ENCODE measurements at places on chromosomes 5 and 9. TPM values are rescaled to one million over a fixed set of nuclear protein-coding genes. Genes with fewer than 3 reads are reported as not detected.
A peak's percentile ranks its signal among the peaks of the same experiment; 100 is the strongest.

DNA sequence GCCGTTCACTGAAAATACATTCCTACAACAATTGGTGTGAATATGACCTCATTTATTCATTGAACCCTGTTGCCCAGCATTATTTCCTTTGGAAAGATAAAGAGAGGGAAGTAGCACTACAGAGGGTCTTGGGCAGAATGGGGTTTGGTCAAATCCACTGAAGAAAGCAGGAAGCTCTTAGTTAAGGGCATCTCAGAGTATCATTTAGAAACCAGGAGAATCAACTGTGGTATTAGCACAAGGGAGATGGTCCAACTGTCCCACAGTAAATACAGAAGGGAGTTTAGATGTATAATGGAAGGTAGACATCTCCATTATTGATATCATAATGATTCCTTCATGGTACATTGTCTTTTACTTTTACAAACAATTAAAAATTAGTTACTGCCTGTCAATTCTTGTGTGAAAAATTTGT lies 47.1 kb downstream of the LIX1 start:
- DNase-seq = no peak

Gene FOXD4L3
- not detected for total RNA-seq

Gene FSTL4
- total RNA-seq = not detected

DNA sequence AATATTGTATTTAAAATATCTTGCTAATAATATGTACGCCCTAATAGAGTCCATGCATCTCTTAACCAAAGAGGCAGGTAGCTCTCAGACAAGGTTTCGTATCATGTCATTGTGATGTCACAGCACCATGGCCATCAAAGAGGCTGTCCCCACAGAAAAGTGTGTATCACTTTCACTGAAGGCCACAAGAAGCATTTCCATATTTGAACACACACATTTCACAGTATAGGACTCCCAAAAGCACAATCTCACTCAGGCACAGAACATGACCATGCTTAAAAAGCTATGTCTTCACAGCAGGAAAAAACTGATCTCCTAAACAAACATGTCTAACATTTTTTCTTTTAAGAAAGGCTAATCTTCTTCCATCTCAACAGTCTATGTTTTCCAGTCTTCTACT lies 133.8 kb downstream of the DENND1A start:
- DNase-seq = no peak

- DNase-seq = no peak
Observed at GRCh38 chr9:89920131-89920530, 315.3 kb downstream of the GADD45G start.

GRCh38 chr5:44454002-44454401 lies 64.8 kb upstream of the FGF10 start:
- no peak for DNase-seq

- no peak for DNase-seq
Observed at GRCh38 chr5:178788381-178789085, 58.1 kb upstream of the ZNF354A start.

Gene PDE6A
- total RNA-seq = not detected

GRCh38 chr9:107700847-107701246 lies 211.3 kb upstream of the KLF4 start:
- no peak for DNase-seq

Gene OR1L6
- total RNA-seq = not detected

Gene C6
- 0.12 TPM for total RNA-seq

Gene FABP6
- not detected for total RNA-seq

- peak; percentile 31 for DNase-seq
Observed at GRCh38 chr5:127517110-127517479, 345 bp upstream of the PRRC1 start.

GRCh38 chr9:79432485-79432884 lies 139.3 kb upstream of the TLE4 start:
- no peak for DNase-seq

GRCh38 chr9:21473236-21473635 lies 8.9 kb downstream of the IFNE start:
- DNase-seq = peak; percentile 14

DNA sequence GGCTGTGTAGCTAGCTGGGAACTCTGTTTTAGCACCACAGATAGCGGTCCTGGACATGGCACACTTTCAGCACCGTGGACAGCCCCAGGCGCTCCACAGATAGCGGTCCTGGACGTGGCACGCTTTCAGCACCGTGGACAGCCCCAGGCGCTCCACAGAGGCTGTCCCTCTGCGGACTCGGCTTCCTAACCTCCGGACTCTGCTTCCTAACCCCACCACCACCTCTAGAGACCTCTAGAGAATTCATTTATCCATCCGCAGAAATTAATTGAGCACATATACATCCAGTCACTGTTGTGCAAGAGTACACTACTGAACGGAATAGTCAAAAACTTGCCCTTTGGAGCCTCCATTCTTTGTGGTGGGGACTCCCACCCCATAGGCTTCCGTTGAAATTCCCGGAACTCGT lies 27.4 kb downstream of the UNC5A start:
- peak; percentile 77 for DNase-seq

Gene TSPAN17
- total RNA-seq = 57.7 TPM

Gene TMEM171
- total RNA-seq = 1.9 TPM

DNA sequence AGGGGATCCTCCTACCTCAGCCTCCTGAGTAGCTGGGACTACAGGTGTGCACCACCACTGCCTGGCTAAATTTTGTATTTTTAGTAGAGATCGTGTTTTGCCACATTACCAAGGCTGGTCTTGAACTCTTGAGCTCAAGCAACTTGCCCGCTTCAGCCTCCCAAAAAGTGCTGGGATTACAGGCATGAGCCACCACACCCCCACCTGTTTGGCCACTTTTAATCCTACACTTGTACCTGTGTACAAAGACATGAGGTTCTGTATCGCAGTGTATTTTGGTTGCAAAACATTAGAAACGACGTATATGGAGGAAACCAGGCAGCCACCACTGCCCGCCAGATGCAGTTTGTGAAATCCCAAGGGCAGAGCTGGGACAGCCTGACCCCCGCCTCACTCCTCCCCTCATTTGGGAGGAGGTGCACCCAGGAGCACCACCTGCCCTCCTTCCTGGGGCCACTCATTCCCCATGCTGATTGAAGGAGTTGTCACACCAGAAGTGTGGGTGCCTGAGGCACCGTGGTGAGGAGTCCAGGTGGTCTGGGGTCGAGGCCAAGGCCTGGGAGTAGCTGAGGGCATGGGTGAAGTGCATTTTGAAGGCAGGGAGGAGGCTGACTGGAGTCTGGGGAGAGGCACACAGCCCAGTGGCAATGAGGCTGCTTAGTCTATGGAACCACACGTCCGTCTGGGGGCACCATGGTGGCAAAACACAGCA lies 39.3 kb upstream of the OLFM1 start:
- DNase-seq = no peak

DNA sequence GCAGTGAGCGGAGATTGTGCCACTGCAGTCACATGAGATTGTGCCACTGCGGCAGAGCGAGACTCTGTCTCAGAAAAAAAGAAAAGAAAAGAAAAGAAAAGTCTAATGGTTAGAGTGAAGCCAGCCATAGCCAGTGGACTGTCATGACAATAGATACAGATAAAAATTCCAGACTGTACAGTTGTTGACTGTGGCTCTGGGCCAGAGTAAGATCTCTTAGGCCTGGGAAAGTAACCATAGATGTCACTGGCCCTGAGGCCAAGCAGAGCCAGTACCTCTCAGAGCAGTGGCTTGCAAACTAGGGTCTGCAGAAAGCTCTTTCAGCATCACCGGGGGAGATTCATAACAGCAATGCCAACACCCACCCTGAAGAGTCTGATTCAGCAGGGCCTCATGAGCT lies 44.1 kb upstream of the SUB1 start:
- DNase-seq = peak; percentile 40

Gene ENG
- total RNA-seq = 226 TPM

DNA sequence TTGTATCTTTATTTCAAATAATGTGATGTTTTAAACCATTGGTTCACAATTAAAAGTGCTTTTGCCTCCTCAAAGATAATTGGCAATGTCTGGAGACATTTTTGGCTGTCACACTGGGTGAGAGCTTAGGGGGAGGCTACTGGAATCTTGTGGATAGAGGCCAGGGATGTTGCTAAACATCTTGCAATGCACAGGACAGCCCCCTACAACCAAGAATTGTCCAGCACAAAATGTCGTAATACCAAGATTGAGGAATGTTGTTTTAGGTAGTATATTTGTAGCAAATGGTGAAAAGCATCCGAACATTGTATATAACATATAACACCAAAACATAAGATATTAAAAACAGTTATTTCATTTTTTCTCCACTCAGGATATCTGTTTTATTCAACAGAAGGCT lies 99.8 kb downstream of the SLC44A1 start:
- no peak for DNase-seq

Gene PIK3R1
- total RNA-seq = 19.6 TPM

Gene TRIM36
- total RNA-seq = 0.14 TPM

- DNase-seq = no peak
Observed at GRCh38 chr9:13431222-13431536, 151.7 kb upstream of the MPDZ start.

DNA sequence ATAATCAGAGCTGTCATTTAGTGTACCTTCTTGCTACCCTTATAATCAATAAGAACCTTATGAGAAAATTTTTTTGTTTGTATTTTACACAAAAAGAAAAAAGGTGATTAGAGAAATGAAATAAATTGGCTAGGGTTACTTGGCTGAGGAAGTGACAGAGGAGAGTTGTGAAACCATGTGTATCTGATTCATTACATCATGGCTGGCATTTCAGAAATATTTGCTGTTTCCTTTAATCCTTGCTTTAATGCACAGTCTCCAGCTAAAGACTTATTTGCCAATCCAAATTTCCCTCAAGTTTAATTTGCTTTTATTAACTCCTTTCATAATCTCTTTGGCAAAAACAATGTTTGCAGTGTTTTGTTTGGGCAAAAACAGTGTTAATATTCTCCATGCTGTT lies 543.1 kb downstream of the KIF4B start:
- no peak for DNase-seq

Gene FAM81B
- not detected for total RNA-seq

DNA sequence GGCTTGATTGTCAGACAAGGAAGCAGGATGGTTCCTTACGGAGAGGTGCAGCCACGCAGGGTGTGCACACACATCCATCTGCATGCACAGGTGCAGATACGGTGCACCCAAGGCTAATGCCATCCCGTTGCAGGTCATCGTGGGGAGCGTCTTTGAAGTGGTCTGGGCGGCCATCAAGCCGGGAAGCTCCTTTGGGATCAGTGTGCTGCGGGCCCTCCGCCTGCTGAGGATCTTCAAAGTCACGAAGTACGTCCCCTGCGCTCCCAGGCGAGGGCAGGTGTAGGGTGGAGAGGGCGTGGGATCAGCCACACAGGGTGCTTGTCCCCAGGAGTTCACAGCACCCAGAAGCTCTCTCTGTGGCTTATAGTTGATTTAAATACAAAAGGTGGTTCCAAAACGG lies 106.4 kb downstream of the CACNA1B start:
- DNase-seq = no peak

DNA sequence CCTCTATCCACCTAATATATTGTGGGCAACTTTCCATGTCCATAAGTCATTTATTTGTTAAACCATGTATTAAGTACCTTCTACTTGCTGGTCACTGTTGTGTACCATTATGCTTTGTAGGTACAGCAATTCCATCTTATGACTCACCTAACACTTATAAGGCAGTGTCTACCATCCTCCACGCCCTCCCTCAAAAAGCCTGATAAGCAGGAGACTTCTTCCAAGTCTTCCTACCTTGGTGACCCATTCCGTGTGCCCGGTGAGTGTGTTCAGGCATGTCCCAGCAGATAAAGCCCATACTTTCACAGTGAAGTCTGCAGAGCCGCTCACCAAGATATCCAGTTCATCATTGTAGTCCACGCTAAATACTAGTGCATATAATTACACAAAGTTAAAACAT lies 17.4 kb downstream of the FBXW2 start:
- no peak for DNase-seq

GRCh38 chr5:57117596-57117995 lies 56.3 kb upstream of the GPBP1 start:
- no peak for DNase-seq

Gene IL13
- total RNA-seq = not detected

DNA sequence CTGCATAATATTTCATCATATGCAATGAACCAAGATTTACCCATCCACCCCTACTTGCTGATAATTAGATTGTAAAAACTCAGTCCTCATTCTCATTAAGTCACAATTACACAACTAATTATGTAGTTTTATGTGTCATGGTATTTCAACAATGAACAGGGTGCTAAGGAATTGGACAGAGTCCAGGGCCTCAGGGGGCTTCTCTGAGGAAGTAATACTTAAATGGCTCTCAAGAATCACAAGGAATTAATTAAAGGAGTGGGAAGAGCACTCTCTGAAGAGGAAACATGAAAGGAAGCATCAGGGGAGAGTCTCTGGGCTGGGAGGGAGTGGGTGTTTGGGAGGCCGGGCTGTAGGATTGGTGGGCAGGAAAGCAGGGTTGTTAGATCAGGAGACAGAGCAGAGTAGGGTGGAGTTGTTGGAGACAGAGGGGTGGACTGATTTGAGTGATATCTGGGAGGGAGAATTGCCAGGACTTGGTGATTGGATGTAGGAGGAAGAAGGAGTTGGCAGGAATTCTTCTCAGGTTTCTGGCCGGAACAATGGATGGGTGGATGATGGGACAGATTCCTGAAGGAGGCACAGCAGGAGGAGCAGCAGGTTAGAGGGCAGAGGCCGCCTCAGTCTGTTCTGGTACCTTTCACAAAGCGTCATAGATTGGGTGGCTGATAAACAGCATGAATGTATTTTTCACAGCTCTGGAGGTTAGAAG lies 23.0 kb upstream of the NSG2 start:
- DNase-seq = no peak

DNA sequence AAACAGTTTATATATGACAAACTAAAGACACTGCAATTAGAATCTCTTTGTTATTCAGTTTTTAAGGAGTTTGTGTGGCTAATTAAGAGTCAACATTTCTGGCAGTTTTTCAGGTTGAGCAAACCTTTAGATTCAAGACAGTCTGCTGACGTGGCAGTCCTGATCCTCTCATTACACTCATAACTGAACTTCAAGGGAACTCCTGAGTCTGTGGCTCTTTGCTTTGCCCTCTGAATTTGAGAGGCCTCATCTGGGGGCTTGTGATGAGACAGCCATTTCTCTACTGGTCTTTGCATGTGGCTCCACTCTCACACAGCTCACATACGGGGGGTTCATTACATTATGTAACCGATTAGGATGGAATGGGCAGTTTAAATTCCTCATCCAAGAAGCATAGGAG lies 182.9 kb upstream of the MEF2C start:
- no peak for DNase-seq

Gene MZB1
- not detected for total RNA-seq

GRCh38 chr9:72615931-72616330 lies 94.5 kb downstream of the TMC1 start:
- DNase-seq = no peak

GRCh38 chr9:126955811-126956210 lies 41.2 kb downstream of the RALGPS1 start:
- no peak for DNase-seq

GRCh38 chr5:160434022-160434531 lies 12.4 kb downstream of the PTTG1 start:
- DNase-seq = no peak

- DNase-seq = no peak
Observed at GRCh38 chr5:92841604-92842155, 739.3 kb downstream of the NR2F1-AS1 start.

Gene SPINK7
- total RNA-seq = not detected

Data from HFFc6 (cell line).